ENCODE measurements at places on chromosomes 3 and 15. TPM values are rescaled to one million over a fixed set of nuclear protein-coding genes. Genes with fewer than 3 reads are reported as not detected.

GNB4 gene
- 97.2 TPM for total RNA-seq

CCDC13 gene
- not detected for total RNA-seq

ECE2 gene
- total RNA-seq, result not detected

UQCRC1 gene
- 290 TPM for total RNA-seq

PDIA5 gene
- 78.1 TPM for total RNA-seq

CP gene
- under 0.01 TPM for total RNA-seq

ANKRD34C gene
- not detected for total RNA-seq

APOD gene
- 5.7 TPM for total RNA-seq
